ENCODE measurements at places on chromosomes 7 and 10. TPM values are rescaled to one million over a fixed set of nuclear protein-coding genes. Genes with fewer than 3 reads are reported as not detected.

UPK3BL2 gene
- total RNA-seq = 49.0 TPM

DPY19L1 gene
- 11.2 TPM for total RNA-seq

ZNF425 gene
- 1.8 TPM for total RNA-seq

SLC26A5 gene
- 0.27 TPM for total RNA-seq

EPDR1 gene
- total RNA-seq = 33.5 TPM

PTER gene
- 21.3 TPM for total RNA-seq

STAM gene
- 18.4 TPM for total RNA-seq

CALCR gene
- not detected for total RNA-seq

PKD1L1 gene
- 0.41 TPM for total RNA-seq

LDB3 gene
- 2.2 TPM for total RNA-seq

CNOT4 gene
- 22.1 TPM for total RNA-seq

GIMAP6 gene
- 6.4 TPM for total RNA-seq

GPR158 gene
- total RNA-seq = 0.16 TPM

ZNF804B gene
- total RNA-seq = not detected

- no peaks in the 10 kb centered on the region for H3K36me3 ChIP-seq
- no peak overlapping the region for H3K4me3 ChIP-seq
- H3K27me3 ChIP-seq = peaks cover 34% of the 10 kb centered on the region
- peaks cover 21% of the 10 kb centered on the region for H3K4me1 ChIP-seq
Observed at GRCh38 chr7:2497500-2498336, 21.5 kb upstream of the GRIFIN start.

GRCh38 chr7:140060243-140060630, 2.5 kb downstream of the PARP12 start:
- peaks cover 50% of the 10 kb centered on the region for H3K4me1 ChIP-seq
- H3K36me3 ChIP-seq = no peaks in the 10 kb centered on the region
- no peaks in the 10 kb centered on the region for H3K27me3 ChIP-seq
- H3K27ac ChIP-seq = peak overlapping the region; percentile 90
- no peak overlapping the region for H3K4me3 ChIP-seq

DNA sequence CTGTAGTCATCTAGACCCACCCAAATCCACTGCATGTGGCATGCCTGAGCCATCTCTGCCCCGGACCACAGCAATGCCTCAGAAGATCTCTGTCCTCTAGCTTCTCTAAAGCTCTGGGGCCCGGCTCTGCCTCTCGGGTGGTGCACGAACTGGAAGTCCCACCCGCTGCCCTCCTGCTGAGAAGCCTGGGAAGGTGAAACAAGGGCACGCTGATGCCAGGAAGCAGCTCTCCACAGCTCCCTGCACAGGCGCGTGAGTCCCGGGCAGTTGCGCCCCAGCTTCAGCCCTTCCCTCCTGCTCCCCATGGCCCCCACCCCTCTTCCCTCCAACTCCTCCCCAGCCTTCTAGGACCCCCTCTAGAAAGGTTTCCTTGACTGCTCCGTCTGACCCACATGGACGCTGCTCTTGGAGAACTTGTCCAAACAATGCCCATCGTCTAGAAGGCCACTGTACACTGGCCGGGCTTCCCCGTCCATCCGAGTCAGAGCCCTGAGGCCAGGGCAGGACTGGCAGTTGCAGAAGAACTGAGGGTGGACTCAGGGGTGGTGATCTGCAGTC, 12.8 kb downstream of the KCNH2 start:
- H3K27ac ChIP-seq = peak overlapping the region; percentile 71
- no peak for DNase-seq
- no peaks in the 10 kb centered on the region for H3K36me3 ChIP-seq
- H3K4me1 ChIP-seq = peaks cover 24% of the 10 kb centered on the region

DNA sequence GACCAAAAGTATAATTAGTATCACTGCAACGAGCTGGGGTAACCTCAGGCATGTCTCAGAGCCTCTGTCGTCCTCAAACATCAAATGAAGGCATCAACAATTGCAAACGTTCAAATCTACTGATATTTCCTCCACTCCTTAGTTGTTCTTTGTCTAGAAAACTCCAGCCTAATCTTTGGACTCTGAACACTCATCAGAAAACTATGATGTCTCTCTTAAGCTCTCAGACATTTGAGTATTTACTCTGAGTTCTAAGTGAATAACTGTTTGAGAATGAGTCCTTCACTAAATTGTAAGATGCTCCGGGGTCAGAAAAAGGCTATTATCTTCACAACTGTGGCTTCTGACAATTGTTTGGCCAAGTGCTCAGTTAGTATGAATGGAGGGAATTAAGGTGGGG, 536.4 kb downstream of the NRG3 start:
- no peak overlapping the region for H3K27ac ChIP-seq
- no peaks in the 10 kb centered on the region for H3K27me3 ChIP-seq
- no peak overlapping the region for H3K4me3 ChIP-seq
- DNase-seq = no peak
- H3K36me3 ChIP-seq = no peaks in the 10 kb centered on the region
- no peaks in the 10 kb centered on the region for H3K4me1 ChIP-seq

- no peaks in the 10 kb centered on the region for H3K4me1 ChIP-seq
- no peaks in the 10 kb centered on the region for H3K27me3 ChIP-seq
- DNase-seq = no peak
- no peaks in the 10 kb centered on the region for H3K36me3 ChIP-seq
Observed at GRCh38 chr10:15158972-15159371, 9.5 kb downstream of the NMT2 start.

GRCh38 chr7:107615910-107616680, 36.0 kb downstream of the BCAP29 start:
- no peak overlapping the region for H3K27ac ChIP-seq
- peaks cover 20% of the 10 kb centered on the region for H3K36me3 ChIP-seq
- no peaks in the 10 kb centered on the region for H3K27me3 ChIP-seq
- H3K4me1 ChIP-seq = peaks cover 5% of the 10 kb centered on the region

DNA sequence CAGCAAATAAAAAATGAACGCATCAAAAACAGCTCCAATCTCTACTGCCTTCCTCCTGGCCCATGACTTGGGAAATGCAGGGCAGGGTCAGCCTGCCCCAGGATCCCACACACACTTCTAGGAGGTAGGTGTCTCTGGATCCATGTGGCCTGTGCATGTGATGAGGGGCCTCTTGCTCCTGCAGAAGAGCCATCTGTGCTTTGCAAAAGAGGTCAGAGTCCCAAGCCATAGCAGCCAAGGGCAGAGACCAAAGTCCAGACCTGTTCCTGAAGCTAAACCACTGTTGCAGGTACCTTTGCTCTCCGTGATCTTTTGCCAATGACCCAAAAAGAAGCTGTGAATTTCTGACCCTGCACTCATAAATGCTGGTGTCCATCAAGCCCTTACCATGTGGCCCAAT, 57.1 kb downstream of the KCNMA1 start:
- no peak overlapping the region for H3K4me3 ChIP-seq
- H3K27ac ChIP-seq = no peak overlapping the region
- no peak for DNase-seq
- H3K27me3 ChIP-seq = no peaks in the 10 kb centered on the region
- H3K4me1 ChIP-seq = peaks cover 4% of the 10 kb centered on the region

GRCh38 chr7:70189776-70190175, 591.5 kb downstream of the AUTS2 start:
- no peaks in the 10 kb centered on the region for H3K4me1 ChIP-seq
- no peak for DNase-seq
- no peaks in the 10 kb centered on the region for H3K36me3 ChIP-seq
- no peak overlapping the region for H3K27ac ChIP-seq
- H3K4me3 ChIP-seq = no peak overlapping the region

GRCh38 chr7:118696879-118697278, 472.4 kb downstream of the ANKRD7 start:
- no peaks in the 10 kb centered on the region for H3K27me3 ChIP-seq
- no peaks in the 10 kb centered on the region for H3K4me1 ChIP-seq
- H3K36me3 ChIP-seq = no peaks in the 10 kb centered on the region
- no peak overlapping the region for H3K27ac ChIP-seq
- H3K4me3 ChIP-seq = no peak overlapping the region
- no peak for DNase-seq

GRCh38 chr7:28102797-28103196, 77.8 kb downstream of the JAZF1 start:
- H3K27me3 ChIP-seq = no peaks in the 10 kb centered on the region
- peaks cover 26% of the 10 kb centered on the region for H3K4me1 ChIP-seq
- H3K4me3 ChIP-seq = no peak overlapping the region
- H3K27ac ChIP-seq = no peak overlapping the region

GRCh38 chr7:134856691-134857090, 77.3 kb downstream of the CALD1 start:
- H3K27ac ChIP-seq = peak overlapping the region; percentile 73
- DNase-seq = no peak
- H3K4me1 ChIP-seq = peaks cover 23% of the 10 kb centered on the region
- H3K36me3 ChIP-seq = no peaks in the 10 kb centered on the region
- no peak overlapping the region for H3K4me3 ChIP-seq

- H3K36me3 ChIP-seq = no peaks in the 10 kb centered on the region
- H3K27me3 ChIP-seq = no peaks in the 10 kb centered on the region
- H3K27ac ChIP-seq = no peak overlapping the region
- no peaks in the 10 kb centered on the region for H3K4me1 ChIP-seq
- H3K4me3 ChIP-seq = no peak overlapping the region
Observed at GRCh38 chr10:82943142-82943541, 1068.1 kb downstream of the NRG3 start.

- no peaks in the 10 kb centered on the region for H3K27me3 ChIP-seq
- no peak overlapping the region for H3K27ac ChIP-seq
- H3K4me3 ChIP-seq = no peak overlapping the region
- H3K4me1 ChIP-seq = no peaks in the 10 kb centered on the region
Observed at GRCh38 chr10:20977300-20977699, 80.2 kb upstream of the NEBL start.

DNA sequence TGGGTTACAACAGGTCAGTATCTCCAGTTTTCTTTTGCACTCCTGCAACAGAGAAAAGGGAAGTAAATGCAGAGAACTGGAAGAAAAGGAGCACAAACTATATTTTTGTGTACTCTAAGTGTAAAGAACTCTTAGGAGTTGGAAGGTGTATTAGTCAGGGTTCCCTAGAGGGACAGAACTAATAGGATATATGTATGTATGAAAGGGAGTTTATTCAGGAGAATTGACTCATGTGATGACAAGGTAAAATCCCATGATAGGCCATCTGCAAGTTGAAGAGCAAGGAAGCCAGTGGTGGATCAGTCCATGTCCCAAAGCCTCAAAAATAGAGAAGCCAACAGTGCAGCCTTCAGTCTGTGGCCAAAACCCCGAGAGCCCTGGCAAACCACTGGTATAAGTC, 22.6 kb upstream of the RAB18 start:
- DNase-seq = no peak
- H3K4me1 ChIP-seq = no peaks in the 10 kb centered on the region
- no peaks in the 10 kb centered on the region for H3K36me3 ChIP-seq
- H3K27ac ChIP-seq = no peak overlapping the region

DNA sequence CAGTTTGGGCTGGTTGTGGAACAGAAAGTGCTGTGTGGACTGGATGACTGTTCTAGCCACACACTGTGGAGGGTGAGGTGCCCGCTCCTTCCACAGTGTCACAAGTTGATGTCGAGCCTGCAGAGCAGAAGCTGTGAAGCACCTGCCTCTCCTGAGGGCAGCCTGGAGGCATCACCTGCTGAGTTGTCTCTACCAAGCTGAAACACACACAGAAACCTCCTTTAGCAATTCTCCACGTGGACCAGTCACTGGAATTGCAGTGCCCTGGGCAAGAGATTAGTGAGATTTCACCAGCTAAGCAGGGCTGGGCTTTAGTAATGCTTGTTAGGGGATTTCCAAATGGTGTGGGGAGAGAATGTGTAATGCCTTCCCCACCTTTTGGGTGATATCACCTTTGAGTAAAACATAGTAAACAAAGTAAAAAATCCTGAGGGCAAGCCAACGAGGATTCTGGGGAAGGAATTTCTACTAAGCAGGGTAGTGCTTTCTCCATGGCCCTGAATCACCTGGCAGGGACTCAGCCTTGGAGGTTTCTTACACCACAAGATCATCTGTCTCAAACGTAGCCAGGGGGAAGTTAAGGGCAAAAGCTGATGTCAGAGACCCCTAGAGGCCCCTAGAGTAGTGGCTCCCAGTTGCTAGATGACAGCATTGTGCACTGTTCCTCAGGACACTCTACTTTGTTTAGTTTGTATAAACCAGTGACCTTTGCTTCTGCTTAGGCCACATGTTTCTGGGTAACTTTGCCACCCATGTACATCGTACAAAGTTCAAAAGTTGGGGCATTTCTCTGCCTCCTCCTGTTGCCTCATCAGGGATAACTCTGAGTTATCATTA, 233.1 kb upstream of the IGFBP3 start:
- H3K36me3 ChIP-seq = no peaks in the 10 kb centered on the region
- DNase-seq = no peak
- no peaks in the 10 kb centered on the region for H3K4me1 ChIP-seq

DNA sequence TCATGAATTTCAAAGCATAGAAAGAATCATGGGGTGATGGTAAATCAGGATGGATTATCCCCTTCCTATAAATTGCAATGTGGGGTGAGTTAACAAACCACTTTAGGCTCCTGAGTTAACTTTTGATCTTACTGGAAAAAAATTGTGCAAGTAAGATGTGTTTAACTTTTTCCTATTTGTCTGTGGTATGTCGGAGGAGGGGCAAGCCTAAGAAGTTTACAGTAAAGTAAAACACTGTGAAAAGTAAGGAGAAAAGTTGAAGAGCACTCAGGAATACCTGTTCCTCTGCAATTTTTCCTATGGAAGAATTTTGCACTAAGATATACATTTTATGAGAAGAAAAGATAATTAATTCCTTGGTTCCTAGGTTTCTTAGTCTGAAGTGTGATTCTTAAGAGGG, 44.4 kb downstream of the IFIT5 start:
- no peaks in the 10 kb centered on the region for H3K27me3 ChIP-seq
- H3K4me3 ChIP-seq = no peak overlapping the region
- no peaks in the 10 kb centered on the region for H3K4me1 ChIP-seq
- no peak overlapping the region for H3K27ac ChIP-seq
- no peak for DNase-seq
- no peaks in the 10 kb centered on the region for H3K36me3 ChIP-seq

DNA sequence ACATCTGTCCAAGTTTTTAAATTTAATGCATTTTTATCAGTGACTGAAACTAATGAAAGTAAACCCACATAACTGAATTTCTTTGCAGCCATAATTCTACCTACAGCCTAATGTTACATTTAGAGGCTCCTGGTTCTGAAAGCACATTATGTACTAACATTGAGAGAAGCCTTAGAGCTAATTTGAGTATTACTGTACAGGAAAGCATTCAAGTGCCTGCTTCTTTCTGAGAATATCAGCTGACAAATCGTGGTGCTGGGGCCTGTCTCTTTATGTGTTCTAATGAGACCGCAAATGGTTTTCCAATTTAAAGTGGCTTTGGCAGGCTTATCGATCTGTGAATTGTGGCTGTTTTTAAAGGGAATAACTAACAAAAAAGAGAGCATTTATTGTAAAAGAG, 32.3 kb upstream of the DGKB start:
- H3K27ac ChIP-seq = no peak overlapping the region
- H3K36me3 ChIP-seq = no peaks in the 10 kb centered on the region
- no peak for DNase-seq
- no peaks in the 10 kb centered on the region for H3K4me1 ChIP-seq
- no peaks in the 10 kb centered on the region for H3K27me3 ChIP-seq

DNA sequence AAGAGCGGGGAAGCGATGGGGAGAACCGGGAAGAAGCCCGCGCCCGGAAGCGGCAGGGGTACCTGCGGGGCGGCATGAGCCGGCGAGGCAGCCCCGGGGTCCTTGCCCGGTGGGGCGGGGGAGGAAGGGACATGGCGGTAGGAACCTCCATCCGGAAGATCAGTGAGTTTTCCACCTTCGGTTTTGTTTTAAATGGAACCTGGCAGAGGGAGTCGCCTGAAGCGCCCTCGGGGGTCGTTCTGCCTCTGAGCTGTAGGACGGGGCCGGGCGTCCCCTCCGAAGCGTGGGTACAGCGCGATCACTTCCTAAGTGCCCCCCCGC, 471 bp downstream of the PFKP start:
- peaks cover 19% of the 10 kb centered on the region for H3K4me1 ChIP-seq
- peak overlapping the region; percentile 48 for H3K4me3 ChIP-seq
- peak; percentile 17 for DNase-seq
- H3K27ac ChIP-seq = peak overlapping the region; percentile 85
- no peaks in the 10 kb centered on the region for H3K36me3 ChIP-seq
- H3K27me3 ChIP-seq = peaks cover 18% of the 10 kb centered on the region

Data from transverse colon (tissue), 4 donors.